Ammon's horn (tissue), 1 donor: ENCODE measurements at places on chromosomes 3 and 15.

DNA sequence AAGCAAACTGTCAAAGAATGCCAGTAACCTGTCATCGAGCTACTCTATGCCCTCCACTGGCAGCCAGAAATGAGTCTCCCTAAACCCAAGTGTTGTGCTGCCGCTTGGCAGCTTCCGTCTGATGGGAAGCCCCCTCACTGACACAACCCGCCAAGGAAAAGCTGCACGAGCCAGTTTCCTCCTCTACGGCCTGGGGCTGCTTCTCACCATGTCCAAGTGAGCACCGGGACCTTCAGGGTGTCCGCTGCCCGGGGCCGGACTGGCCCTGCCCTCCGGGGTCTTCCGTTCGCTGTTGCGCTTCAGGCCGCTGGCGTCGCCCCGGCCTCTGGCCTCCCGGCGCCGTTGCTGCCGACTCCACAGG lies 490 bp downstream of the TOMM70 start:
- peak; percentile 23 for DNase-seq

DNA sequence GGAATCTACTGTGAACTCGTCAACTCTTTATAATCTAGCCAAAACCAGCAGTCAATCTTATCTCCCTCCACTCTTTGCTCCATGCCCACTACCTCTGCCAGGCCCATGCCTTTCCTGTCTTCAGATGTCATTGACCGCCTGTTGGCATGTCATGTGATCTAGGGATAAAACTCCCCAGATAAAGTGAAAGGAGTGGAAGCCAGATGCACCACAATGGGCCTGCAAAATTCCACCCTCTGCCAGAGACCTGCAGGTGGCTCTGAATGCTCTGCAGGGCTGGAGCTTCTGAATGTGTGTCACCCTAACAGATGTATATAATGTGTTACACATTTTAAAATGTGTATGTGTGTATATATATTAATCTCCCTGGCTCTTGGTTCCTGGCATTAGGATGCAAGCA lies 2.3 kb upstream of the CCR3 start:
- DNase-seq, result no peak

DNA sequence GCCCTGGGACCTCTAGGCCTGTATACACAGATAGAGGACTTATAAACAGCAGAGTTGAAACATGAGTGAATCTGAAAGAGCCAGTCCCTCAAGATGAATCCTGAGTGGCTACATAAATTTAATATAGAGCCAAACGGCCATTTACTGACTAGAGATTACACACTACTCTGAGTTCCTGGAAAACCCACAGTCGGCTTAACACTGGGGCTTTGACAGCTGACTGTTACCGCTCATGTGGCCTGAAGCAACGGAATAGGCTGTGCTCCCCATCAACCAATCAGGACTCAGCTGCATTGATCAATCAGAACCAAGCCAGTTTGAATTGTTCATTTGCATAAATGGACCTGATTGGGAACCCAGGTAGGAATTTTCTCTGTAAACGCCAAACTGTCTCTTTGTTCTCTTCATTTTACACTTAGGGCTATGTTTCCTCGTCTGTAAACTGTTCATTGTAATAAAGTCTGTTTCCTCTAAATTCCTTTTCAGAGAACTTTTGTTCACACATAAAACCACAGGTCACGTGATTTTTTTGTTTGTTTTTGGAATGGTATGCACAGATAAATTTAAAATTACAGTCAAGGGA lies 40.5 kb downstream of the CCNL1 start:
- DNase-seq, result no peak

DNA sequence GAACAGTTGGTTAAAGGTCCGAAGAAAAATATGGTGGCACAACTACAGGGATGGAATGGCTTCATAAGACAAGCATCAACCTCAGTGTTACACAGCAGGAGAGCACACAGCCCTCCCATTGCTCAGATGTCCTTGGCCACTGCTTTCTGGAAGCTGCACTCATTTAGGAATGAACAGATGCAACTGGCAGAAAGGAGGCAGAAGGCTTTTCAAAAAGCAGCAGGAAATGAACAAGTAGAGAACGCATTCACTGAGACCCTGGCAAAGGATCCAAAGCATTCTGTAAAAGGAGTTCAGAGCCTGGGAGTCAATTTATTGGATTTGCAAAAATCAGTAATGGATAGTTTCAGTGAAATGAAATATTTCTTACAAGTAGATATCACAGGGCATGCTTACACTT lies 101.1 kb downstream of the PDZRN3 start:
- peak; percentile 40 for DNase-seq

DNA sequence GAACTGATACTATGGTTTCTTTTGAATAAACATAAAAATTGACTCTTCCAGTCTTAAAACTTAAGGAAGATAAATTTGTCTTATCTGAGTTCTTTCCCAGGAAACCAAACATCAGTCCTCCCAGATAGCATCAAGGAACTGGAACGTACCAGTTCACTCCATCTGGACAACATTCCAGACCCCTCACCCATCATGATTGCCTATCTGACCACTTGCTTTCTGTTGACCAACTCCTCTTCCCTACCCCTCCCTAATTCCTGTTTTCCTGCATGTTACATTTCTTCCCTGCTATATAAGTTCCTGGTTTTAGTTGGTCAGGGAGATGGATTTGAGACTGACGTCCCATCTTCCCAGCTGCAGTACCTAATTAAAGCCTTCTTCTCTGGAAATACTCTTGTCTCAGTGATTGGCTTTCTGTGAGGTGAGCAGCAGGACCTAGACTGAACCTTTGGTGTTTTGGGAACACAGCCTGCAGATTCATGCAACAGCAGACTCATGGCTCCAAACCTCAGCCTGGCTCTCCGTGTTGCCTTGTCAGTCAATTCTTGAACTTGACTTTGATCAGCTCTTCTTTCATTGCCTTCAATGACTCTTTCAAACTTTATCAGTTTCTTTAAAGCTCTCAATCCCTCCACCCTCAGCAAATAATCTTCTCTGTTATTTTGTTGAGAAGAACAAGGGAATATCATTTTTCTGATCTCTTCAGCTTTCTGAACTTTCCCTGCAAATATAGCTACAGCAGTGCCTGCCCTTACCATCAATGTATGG lies 123.6 kb downstream of the RPL22L1 start:
- DNase-seq, result no peak

- DNase-seq, result peak; percentile 86
Observed at GRCh38 chr3:183825456-183826161, at the start of gene MAP6D1. Gene MAP6D1, minus strand, starts transcription at chr3:183825577. Its CDS starts 30 bp downstream, at chr3:183825547.

- DNase-seq, result peak; percentile 81
Observed at GRCh38 chr3:43155464-43156121, 49.7 kb upstream of the POMGNT2 start.

DNA sequence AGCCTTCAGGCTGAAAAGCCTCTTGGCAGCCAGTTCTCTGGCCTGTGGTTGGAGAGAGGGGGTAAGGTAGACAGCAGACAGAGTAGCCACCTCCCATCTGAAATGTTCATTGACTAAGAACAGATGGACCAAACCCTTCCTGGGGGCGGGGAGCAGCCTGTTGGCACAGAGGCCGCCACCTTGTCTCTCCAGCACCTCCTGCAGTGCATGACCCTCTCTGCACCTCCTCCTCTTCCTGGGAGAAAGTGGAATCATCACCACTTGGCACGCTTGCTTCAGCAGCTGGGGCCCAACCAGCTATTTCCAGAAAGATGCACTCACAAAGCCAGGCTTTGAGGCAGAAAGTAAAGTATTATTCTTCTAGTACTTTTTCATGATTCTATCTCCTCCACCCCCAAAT lies 313.4 kb upstream of the CHRM5 start:
- peak; percentile 9 for DNase-seq

GRCh38 chr3:175193815-175194518 lies 334.8 kb downstream of the NAALADL2 start:
- peak; percentile 7 for DNase-seq

DNA sequence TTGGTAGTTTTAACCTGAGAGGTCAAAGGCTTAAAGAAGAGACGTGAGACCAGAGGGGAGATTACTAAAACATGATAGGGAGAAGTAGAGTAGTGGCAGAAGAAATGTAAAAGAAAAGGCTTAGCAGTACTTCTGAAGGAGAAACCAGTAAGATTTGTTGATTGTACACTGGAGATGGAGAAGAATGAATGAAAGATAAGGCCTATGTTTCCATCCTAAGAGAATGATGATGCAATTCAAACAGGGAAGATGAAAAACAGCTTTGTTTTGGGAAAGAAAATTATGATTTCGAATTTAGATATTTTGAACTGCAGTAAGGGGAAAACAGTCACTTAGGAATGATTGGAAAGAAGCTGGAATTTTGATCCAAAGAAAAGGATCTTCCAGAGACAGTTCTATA lies 97.4 kb upstream of the PLXND1 start:
- no peak for DNase-seq

DNA sequence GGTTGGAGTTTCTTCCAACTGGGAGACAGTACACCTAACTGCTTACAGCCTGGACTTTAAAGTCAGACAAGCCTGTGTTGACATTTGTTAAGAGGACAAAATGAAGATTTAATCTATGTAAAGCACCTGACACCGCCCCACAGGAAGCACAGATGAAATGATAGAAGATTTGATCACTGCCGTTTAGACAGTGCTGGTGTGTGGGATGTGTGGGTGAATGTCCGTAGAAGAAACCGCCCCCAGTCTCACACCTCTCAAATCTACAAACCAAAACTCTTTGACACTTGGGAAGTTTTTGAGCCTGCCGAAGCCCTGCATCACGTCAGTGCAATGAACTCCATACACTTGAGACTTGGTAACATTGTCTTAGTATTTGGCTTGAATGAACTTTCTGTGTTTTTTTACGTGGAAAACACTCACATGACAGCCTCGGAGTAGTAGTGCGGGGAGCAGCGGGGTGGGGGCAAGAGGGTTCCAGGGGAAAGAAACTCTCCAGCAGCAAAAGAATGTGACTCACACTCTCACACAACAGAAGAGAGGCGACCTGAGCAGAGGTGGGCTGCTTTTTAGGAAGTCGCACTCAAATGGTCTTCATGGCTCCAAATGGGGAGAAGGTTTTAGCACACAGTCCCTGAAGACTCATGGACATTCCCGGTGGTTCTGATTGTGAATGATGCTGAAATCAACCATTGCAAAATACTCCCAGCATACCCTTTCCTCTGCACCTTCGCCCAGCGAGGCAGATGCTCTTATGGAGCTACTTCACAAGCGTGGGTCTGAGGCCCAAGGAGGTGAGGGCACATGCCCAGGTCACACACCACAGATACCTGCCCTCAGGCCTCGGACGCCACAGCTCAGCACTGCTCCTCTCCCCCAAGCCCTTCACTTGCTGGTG lies 79.2 kb downstream of the SRGAP3 start:
- DNase-seq, result no peak

- DNase-seq, result no peak
Observed at GRCh38 chr3:108060331-108060730, 30.5 kb downstream of the CD47 start.

DNA sequence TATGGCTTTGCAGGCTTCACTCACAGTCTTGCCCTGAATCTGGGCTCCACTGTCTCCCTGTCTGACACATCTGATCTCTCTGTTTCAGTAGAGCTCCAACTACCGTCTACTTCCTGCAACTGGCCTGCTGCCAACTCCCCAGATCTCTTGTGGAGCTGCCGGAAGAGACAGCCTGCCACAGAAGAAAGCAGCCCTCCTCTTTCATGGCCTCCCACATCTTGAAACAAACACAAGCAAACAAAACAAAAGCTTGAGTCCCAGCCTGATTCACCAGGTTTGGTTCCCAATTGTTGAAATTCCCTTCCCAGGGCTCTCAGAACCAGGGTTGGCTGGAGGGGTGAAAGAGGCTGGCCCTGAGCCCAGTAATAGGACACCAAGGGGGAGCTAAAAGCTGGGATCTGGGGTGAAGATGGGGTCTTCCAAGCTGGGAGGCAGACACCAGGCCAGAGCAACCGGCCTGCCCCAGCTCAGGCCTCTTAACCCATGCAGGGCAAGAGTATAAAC lies 55.3 kb upstream of the CA12 start:
- DNase-seq, result peak; percentile 89

GRCh38 chr3:71462586-71462985 lies 120.9 kb downstream of the FOXP1 start:
- no peak for DNase-seq

- no peak for DNase-seq
Observed at GRCh38 chr3:24191801-24192403, 246.8 kb downstream of the NR1D2 start.

- DNase-seq, result no peak
Observed at GRCh38 chr3:46481636-46482035, 16.1 kb upstream of the RTP3 start.
